Ovary (tissue), 10 donors: ENCODE measurements at places on chromosomes 11 and 22. TPM values are rescaled to one million over a fixed set of nuclear protein-coding genes. Genes with fewer than 3 reads are reported as not detected.

Gene HNRNPUL2
- total RNA-seq = 46.2 TPM

GRCh38 chr11:96167787-96168186, 175.2 kb downstream of the MAML2 start:
- no peak overlapping the region for H3K4me3 ChIP-seq
- no peak overlapping the region for H3K27ac ChIP-seq
- peaks cover 8% of the 10 kb centered on the region for H3K4me1 ChIP-seq
- H3K36me3 ChIP-seq = no peaks in the 10 kb centered on the region
- no peak for DNase-seq

- H3K4me3 ChIP-seq = no peak overlapping the region
- H3K27me3 ChIP-seq = no peaks in the 10 kb centered on the region
These were observed 7.8 kb downstream of the DCHS1 start for GRCh38 chr11:6647836-6648235.

Gene GGT5
- total RNA-seq = 24.6 TPM

DNA sequence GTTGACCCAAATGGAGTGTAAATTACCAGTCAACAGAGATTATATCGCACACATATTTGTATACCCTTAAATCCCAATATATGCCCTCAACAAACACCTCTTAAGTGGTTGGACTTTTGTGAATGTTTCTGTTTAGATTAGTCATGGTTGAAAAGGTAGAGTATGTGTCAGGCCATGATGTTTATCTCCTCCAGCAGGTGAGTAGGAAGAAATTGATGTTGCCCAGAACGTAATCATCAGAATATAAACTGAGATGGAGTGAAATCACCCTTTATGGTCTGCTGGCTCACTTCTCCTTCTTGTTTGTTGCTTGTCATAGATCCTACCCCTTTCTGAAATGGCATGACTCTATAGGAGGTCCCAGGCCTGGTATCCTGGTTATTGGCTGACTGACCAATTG, 431.8 kb downstream of the ETS1 start:
- H3K4me3 ChIP-seq = no peak overlapping the region
- no peak for DNase-seq
- H3K27me3 ChIP-seq = no peaks in the 10 kb centered on the region
- H3K27ac ChIP-seq = no peak overlapping the region

Gene IL18
- total RNA-seq = 4.9 TPM

Gene SHANK3
- 23.2 TPM for total RNA-seq

Gene NNMT
- 34.1 TPM for total RNA-seq

- H3K4me3 ChIP-seq = no peak within 1 kb of the TSS
- DNase-seq = no peak
- H3K27ac ChIP-seq = no peak within 1 kb of the TSS
- no peaks in the 10 kb centered on the region for H3K4me1 ChIP-seq
- no peaks in the 10 kb centered on the region for H3K36me3 ChIP-seq
These were observed at the start of gene MS4A1 for GRCh38 chr11:60455531-60456042. Gene MS4A1, plus strand, starts transcription at chr11:60455847. Its CDS starts 6,528 bp downstream, at chr11:60462375.

DNA sequence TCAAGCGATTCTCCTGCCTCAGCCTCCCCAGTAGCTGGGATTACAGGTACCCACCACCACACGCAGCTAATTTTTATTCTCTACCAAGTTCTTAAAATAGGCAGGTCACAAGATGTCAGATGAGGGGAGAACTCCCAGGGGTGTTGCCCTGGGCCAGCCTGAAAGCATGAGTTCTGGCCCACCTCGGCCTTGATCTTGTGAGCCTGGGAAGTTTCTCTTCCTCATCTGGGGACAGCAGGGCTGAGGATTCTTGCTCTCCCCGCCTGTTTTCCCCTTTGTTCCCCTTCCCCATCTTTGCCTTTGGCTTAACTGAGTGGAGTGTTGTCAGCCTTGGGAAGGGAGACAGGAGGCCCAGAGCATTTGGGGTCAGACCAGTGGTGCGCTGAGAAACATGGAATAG, 3.5 kb downstream of the PDXP start:
- H3K27ac ChIP-seq = no peak overlapping the region
- peaks cover 11% of the 10 kb centered on the region for H3K4me1 ChIP-seq
- DNase-seq = no peak
- no peaks in the 10 kb centered on the region for H3K27me3 ChIP-seq
- no peak overlapping the region for H3K4me3 ChIP-seq
- H3K36me3 ChIP-seq = no peaks in the 10 kb centered on the region

GRCh38 chr11:10294290-10294953, 403 bp upstream of the SBF2 start:
- no peaks in the 10 kb centered on the region for H3K36me3 ChIP-seq
- H3K4me1 ChIP-seq = peaks cover 11% of the 10 kb centered on the region
- DNase-seq = peak; percentile 88
- H3K27me3 ChIP-seq = no peaks in the 10 kb centered on the region
- H3K27ac ChIP-seq = peak overlapping the region; percentile 96
- H3K4me3 ChIP-seq = peak overlapping the region; percentile 87

DNA sequence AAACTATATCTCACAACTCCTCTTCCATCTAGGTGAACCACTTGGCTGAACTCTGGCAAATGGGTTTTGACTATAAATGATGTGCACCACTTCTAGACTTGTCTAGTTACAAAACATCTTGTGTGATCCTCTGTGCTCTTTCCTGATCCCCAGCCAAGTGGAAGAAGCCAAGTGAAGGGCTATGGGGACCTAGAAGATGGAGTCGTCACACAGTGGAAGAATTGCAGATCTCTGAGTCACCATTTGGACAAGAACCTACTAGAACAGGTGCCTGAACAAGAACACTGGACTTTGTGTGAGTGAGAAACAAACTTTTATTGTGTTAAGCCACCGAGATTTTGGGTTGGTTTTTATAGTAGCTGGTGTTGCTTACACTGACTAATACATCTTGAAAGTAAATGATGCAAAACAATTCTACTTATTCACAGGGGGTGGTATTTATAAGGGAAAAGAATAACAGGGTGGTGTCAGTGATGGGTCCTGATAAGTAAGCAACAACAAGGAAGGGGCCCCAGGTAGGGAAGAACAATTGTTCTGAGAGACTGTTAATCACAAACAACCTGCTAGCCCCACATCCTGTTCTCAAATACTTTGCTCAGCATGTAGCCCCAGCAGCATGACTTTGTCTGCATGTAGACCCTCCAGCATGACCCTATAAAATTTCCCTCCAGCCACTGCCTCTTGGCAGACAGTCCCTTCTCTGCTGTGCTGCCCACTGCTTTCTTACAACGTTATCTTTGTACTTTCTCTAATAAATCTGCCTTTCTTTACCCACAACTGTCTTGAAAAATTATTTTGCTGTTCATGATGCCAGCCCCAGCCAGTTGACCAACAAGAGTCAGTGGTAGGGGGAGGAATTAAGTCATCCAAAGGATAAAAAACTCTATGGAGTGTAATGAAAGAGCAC, 280.7 kb upstream of the PLET1 start:
- H3K4me1 ChIP-seq = no peaks in the 10 kb centered on the region
- no peaks in the 10 kb centered on the region for H3K36me3 ChIP-seq
- no peaks in the 10 kb centered on the region for H3K27me3 ChIP-seq
- H3K27ac ChIP-seq = no peak overlapping the region
- no peak overlapping the region for H3K4me3 ChIP-seq
- no peak for DNase-seq

DNA sequence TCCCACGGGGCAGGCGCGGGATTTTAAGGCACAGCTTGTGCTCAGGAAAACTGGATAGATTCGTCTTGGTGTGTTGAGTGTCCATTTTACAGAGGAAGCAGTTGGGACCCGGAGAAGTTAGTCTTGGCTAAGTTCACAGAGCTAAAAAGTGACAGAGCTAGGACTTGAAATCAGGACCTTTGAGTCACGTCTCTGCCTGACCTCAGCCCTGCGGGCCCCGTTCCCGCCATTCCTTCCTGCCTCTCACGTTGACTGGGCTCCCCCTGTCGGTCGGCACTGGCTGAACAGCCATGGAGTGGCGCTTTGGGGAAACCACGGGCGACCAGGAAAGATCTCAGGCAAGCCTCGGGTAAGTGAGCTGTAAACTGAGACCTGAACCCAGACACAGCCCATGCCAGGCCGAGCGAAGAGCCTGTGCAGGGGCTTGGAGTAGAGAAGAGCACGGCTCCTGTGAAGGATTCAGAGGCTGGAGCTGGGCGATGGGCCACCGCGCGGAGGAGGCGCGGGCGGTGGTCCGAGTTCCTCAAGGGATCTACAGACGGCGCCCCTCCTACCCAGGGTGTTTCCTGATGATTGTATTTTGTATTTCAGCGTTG, 54.1 kb downstream of the WNT11 start:
- no peak overlapping the region for H3K27ac ChIP-seq
- H3K36me3 ChIP-seq = no peaks in the 10 kb centered on the region
- DNase-seq = peak; percentile 89
- H3K4me1 ChIP-seq = peaks cover 2% of the 10 kb centered on the region

DNA sequence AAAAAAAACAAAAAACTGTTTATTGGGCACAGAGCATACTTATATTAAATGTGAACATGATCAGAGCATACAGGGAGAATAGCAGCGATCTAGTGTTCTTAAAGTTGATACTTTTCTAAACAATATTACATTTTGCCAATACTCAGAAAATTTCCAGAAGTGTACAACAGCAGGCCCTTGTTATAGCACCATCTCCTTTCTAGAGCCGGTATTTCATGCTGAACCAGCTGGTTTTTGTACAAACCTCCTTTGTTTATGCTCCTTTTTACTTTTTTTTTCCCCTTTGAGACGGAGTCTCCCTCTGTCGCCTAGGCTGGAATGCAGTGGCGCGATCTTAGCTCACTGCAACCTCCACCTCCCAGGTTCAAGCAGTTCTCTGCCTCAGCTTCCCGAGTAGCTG, 90.7 kb downstream of the PPP6R3 start:
- H3K36me3 ChIP-seq = no peaks in the 10 kb centered on the region
- no peak overlapping the region for H3K27ac ChIP-seq
- H3K27me3 ChIP-seq = no peaks in the 10 kb centered on the region
- H3K4me3 ChIP-seq = no peak overlapping the region

- no peaks in the 10 kb centered on the region for H3K4me1 ChIP-seq
- no peaks in the 10 kb centered on the region for H3K36me3 ChIP-seq
- no peak overlapping the region for H3K4me3 ChIP-seq
- H3K27me3 ChIP-seq = no peaks in the 10 kb centered on the region
These were observed 120.8 kb upstream of the ARHGAP20 start for GRCh38 chr11:110833033-110833484.

Gene DDIAS
- total RNA-seq = 0.48 TPM

DNA sequence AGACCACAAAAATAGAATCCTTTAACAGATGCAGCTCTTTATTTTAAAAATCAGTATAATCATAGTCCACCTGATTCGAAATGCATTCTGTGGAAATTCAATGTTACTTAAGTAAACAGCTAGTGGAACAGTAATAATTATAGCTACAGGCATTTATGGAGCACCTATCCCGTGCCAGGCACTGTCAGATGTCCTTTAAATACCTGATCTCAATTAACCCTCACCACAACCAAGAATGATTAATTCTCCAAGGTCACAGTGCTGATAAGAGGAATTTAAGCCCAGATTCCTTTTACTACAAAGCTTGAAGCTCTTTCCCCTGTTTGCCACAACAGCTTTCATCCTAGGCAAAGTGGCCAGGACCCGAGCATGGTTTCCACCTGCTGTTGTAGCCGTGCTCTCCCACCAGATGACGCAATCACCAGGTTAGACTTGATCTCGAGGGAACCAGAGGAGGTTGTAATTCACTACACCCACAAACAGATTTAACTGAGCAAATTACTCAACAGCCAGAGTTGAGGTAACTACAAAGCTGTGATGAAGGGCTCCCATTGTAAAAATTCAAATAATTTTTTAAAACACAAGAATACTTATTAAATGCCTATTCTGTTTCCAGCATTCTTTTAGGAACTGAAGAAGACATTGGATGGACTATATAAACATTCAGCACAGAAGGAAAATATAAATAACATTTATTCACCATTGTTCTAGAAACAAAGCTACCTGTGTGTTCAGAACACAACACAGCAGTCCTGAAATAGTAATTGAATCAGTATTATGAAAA, 10.3 kb downstream of the PRDM10 start:
- no peak overlapping the region for H3K27ac ChIP-seq
- H3K27me3 ChIP-seq = no peaks in the 10 kb centered on the region
- no peak for DNase-seq

GRCh38 chr22:44179989-44180705, 578 bp upstream of the PARVG start:
- no peaks in the 10 kb centered on the region for H3K36me3 ChIP-seq
- H3K4me3 ChIP-seq = no peak overlapping the region
- no peaks in the 10 kb centered on the region for H3K4me1 ChIP-seq

- DNase-seq = no peak
- H3K4me3 ChIP-seq = no peak overlapping the region
- no peak overlapping the region for H3K27ac ChIP-seq
- H3K27me3 ChIP-seq = no peaks in the 10 kb centered on the region
- no peaks in the 10 kb centered on the region for H3K36me3 ChIP-seq
These were observed 311.6 kb downstream of the MIAT start for GRCh38 chr22:26968859-26969523.

GRCh38 chr22:49953680-49954344, 6.8 kb upstream of the PIM3 start:
- H3K4me1 ChIP-seq = peaks cover 6% of the 10 kb centered on the region
- H3K27me3 ChIP-seq = no peaks in the 10 kb centered on the region
- H3K4me3 ChIP-seq = no peak overlapping the region
- DNase-seq = no peak
- H3K27ac ChIP-seq = no peak overlapping the region
- H3K36me3 ChIP-seq = no peaks in the 10 kb centered on the region

DNA sequence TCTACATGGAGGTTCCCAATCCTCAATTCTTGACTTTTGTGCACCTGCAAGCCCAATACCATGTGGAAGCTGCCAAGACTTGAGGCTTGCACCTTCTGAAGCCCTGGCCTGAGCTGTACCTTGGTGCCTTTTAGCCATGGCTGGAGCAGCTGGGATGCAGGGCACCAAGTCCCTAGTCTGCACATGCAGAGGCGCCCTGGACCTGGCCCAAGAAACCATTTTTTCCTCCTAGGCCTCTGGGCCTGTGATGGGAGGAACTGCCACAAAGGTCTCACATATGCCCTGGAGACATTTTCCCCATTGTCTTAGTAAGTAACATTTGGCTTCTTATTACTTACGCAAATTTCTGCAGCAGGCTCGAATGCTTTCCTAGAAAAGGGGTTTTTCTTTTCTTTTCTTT, 431.9 kb upstream of the ANO5 start:
- H3K4me3 ChIP-seq = no peak overlapping the region
- H3K36me3 ChIP-seq = no peaks in the 10 kb centered on the region
- no peaks in the 10 kb centered on the region for H3K27me3 ChIP-seq
- no peak for DNase-seq

GRCh38 chr11:88398791-88399570, 61.4 kb upstream of the CTSC start:
- no peaks in the 10 kb centered on the region for H3K36me3 ChIP-seq
- no peak for DNase-seq
- no peak overlapping the region for H3K27ac ChIP-seq
- peaks cover 5% of the 10 kb centered on the region for H3K4me1 ChIP-seq
- H3K4me3 ChIP-seq = no peak overlapping the region

- H3K4me3 ChIP-seq = no peak overlapping the region
- no peaks in the 10 kb centered on the region for H3K27me3 ChIP-seq
- DNase-seq = no peak
These were observed 21.3 kb downstream of the MORC2 start for GRCh38 chr22:30947173-30947815.

Gene CATSPER1
- not detected for total RNA-seq

GRCh38 chr22:33842006-33842354, 78.3 kb downstream of the LARGE1 start:
- H3K36me3 ChIP-seq = no peaks in the 10 kb centered on the region
- H3K4me3 ChIP-seq = no peak overlapping the region
- peaks cover 14% of the 10 kb centered on the region for H3K4me1 ChIP-seq
- H3K27me3 ChIP-seq = no peaks in the 10 kb centered on the region
- no peak for DNase-seq

- H3K27me3 ChIP-seq = no peaks in the 10 kb centered on the region
- no peak for DNase-seq
- no peak overlapping the region for H3K4me3 ChIP-seq
- no peak overlapping the region for H3K27ac ChIP-seq
These were observed 13.2 kb downstream of the EHF start for GRCh38 chr11:34633990-34634693.

- H3K4me1 ChIP-seq = no peaks in the 10 kb centered on the region
- no peak for DNase-seq
- no peak overlapping the region for H3K4me3 ChIP-seq
These were observed 104.8 kb downstream of the PRR5L start for GRCh38 chr11:36400766-36401455.

Gene DLG2
- total RNA-seq = 14.8 TPM
